ENCODE measurements at places on chromosomes 11 and 22.

DNA sequence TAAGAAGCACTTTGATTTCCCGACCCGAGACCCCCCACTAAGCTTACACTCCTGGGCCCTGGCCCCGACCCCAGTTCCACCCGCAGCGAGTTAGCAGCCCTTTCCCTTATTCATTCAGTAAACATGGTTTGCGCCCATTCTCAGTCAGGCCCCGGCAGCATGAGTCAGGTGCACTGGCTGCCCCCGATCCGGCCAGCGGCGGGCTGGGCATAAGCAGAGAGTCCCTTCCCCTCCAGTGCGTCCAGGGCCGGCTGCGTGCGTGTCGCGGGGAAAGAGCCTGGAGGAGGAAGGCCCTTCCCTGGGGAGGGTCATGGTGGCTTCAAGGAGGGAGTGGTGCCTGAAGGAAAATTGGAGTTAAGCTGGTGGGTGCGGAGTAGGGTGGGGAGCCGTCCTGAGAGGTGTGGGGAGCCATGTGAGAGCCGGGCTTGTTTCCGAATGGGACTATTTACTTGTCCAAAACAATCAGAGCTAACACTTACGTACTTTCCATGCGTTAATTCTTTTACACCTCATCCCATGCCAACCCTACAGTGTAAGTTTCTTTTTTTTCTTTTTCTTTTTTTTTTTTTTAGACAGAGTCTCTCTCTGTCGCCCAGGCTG is 657 bp downstream of the IGHMBP2 start:
- peak; percentile 22 for DNase-seq

- DNase-seq = no peak
Observed at GRCh38 chr11:1825785-1826451, 8.9 kb upstream of the SYT8 start.

DNA sequence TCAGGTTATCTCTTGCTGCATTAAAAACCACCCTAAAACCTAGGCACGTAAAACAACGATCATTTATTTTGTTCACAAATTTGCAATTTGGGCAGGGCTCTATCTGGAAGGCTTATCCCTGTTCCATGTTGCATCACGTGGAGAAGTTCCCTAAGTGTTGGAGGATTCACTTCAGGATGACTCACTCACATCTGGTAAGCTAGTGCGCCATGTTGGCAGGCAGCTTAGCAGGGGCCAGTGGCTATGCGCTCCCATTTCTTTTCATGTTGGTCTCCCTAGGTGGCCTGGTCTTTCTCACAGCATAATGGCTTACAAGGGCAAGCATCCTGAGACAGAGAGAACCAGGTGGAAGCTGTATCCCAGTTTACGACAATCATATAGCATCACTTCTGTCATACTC is 226.8 kb downstream of the BLID start:
- DNase-seq = no peak

DNA sequence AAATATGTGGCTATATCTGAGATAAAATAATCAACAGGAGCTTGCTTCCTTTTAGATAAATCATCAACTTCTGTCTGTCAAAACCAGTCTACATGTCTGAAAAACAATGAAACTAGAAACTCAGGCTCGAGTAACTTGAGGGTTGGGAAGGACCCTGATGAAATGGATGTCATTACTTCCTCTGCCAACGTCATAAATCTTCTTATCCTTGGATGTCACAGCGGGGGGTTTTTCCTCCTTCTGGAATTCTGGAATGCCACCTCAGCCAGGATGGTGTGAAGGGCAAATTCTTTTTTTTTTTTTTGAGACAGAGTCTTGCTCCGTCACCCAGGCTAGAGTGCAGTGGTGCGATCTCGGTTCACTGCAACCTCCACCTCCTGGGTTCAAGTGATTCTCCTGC is 13.4 kb downstream of the LGR4 start:
- DNase-seq = no peak

- DNase-seq = no peak
Observed at GRCh38 chr11:91969486-91969885, 255.1 kb upstream of the FAT3 start.

DNA sequence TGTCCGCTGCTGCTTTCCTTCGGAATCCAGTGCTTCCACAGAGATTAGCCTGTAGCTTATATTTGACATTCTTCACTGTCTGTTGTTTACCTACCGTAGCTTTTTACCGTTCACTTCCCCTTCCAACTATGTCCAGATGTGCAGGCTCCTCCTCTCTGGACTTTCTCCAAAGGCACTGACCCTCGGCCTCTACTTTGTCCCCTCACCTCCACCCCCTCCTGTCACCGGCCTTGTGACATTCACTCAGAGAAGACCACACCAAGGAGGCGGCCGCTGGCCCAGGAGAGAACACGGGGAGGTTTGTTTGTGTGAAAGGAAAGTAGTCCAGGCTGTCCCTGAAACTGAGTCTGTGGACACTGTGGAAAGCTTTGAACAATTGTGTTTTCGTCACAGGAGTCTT is 15.4 kb upstream of the ST14 start:
- DNase-seq = no peak

- DNase-seq = no peak
Observed at GRCh38 chr11:78801161-78801884, 226.7 kb upstream of the NARS2 start.

DNA sequence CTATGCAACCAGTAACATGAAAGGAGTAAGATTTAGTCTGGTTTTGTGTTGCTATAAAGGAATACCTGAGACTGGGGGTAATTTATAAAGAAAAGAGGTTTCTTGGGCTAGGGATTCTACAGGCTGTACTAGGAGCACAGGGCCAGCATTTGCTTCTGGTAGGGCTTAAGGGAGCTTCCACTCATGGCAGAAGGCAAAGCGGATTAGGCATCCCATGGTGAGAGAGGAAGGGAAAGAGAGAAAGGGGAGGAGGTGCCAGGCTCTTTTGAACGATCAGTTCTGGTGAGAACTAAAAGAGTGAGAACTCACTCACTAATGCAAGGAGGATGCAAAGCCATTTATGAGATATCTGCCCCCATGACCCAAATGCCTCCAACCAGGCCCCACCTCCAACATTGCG is 283.2 kb downstream of the OPCML start:
- DNase-seq = no peak

- no peak for DNase-seq
Observed at GRCh38 chr22:24162436-24162835, 18.9 kb upstream of the SUSD2 start.

DNA sequence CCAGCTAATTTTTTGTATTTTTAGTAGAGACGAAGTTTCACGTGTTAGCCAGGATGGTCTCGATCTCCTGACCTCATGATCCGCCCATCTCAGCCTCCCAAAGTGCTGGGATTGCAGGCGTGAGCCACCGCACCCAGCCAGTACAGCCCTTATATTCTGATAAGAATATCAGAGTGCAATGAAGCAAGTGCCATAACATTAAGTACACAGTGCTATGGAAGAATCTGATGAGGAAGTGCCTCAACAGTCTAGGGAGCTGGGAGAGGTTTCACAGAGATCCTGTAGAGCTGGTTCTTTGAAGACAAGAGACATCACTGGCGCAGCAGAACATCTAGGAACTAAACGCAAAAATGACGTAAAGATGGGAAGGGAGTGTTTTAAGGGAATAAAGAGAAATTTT is 2.1 kb downstream of the RTCB start:
- DNase-seq = no peak

DNA sequence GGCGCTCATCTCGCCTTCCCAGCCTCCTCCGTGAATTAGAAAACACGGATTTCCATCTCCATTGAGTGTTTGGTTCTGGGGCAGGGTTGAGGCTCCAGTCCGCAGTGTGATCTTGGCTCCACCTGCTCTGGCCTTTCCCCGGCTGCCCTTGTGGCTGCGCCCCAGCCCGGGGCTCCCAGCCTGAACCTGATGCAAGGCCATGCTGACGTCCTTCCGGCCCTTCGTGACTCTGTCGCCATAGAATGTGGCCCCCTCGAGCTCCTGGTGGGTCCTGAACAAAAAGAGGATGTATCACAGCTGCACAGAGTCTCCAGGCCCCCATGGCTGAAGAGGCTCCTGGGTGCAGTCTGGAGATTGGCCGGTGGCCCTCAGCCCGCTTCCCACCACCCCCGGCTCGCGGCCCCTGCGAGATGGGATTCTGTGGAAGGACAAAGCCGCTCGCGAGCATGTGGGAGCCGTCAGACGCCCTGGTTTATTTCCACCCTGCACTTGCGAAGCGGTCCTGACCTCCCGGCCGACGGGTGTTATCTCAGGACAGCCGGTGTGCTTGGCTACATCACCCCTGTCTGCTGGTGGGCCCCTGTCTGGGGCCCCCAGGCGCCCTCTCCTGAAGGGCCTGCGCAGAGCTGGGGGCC is 1214.0 kb downstream of the BRD1 start:
- no peak for DNase-seq

DNA sequence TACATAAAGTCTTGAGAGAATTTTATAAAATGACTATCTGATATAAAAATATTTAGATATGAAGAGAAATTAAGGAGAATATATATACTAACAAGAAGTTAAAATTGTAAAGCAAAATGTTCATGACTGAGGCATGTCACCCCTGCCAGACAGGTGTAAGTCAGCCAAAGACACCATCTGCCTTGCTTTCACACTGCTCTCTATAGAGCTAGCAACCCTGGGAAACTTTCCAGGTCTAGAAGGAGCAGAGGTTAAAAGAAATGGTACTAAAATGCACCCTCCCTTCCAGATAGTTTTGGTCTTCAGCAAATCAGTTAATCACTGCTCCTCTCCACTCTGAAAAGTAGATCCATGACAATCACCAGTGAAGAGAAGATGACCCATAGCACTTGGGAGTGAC is 16.5 kb downstream of the PPP2R1B start:
- DNase-seq = no peak

- DNase-seq = no peak
Observed at GRCh38 chr22:35397095-35397904, 2.6 kb upstream of the MCM5 start.

GRCh38 chr22:44380756-44381486 is 68.2 kb upstream of the SHISAL1 start:
- DNase-seq = no peak

GRCh38 chr11:125305345-125305744 is 140.8 kb downstream of the PKNOX2 start:
- DNase-seq = no peak

DNA sequence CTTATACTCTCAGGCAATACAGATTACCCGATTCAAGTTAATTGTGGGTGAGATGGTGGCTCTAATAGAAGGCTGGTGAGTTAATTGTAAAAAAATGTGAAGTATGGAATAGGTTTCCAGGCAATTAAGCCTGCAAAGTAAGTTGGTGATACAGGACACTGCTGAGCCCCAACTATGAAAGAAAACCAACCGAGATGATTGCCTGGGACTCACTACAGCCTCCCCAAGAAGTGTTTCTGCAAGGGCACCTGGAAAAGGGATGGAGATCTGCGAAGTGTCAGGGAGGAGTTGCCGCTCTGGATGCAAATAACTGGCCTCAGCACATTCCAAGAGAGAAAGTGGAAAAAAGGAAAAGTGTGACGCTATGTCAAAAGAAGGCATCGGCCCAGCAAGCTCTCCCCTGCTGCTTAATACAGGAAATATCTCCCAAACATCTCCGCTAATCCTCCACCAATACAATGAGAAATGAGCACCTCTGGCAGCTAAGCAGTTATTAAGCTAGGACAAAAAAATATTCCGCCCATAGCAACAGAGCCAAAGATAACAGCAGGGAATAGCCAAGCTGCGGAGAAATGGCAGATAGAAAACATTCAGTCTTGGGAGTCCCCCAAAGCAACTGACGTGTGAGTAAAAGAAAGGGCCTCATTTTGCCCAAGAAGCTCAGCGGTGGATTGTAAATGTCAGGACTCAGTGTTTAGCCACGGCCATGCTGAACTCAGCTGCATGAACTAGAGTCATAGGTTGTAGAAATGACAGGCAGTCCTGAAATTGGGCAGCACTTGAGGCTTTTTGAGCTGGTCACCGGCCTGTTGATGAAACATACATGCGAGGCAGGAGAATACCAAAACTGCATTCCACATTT is 133.7 kb downstream of the SNX19 start:
- no peak for DNase-seq

- DNase-seq = no peak
Observed at GRCh38 chr22:46515208-46516111, 22.0 kb downstream of the CELSR1 start.
